Heart left ventricle (tissue), 16 donors: ENCODE measurements at places on chromosomes 12 and 14. TPM values are rescaled to one million over a fixed set of nuclear protein-coding genes. Genes with fewer than 3 reads are reported as not detected.

- no peak for DNase-seq
- H3K4me3 ChIP-seq, result no peak overlapping the region
- H3K4me1 ChIP-seq, result peaks cover 13% of the 10 kb centered on the region
- H3K36me3 ChIP-seq, result no peaks in the 10 kb centered on the region
- no peaks in the 10 kb centered on the region for H3K27me3 ChIP-seq
Observed at GRCh38 chr12:96409731-96410130, 9.5 kb upstream of the CDK17 start.

DNA sequence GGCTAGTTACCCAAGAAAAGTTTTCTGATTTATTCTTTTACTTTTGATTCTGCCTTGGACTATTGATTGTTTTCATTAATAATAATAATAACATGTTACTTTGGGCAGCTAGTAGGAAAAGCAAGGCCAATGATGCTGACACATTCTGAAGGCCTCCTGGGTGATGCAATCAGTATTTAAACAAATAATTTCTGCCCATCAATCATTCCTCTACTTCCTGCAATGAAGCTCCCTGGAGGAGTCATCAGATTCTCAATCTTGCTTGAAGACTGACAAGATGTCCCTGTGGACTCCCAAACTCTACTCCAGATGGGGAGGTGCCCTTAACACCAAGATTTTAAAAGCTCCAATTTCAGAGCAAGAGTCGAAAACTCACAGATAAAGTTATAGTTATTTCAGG, at the start of gene SPX:
Gene SPX (plus strand): TSS at position 244 of the 400 bp plus-strand sequence. CDS start 177 bp downstream, outside the sequence.
- H3K27ac ChIP-seq, result peak within 1 kb of the TSS; percentile 89
- no peaks in the 10 kb centered on the region for H3K36me3 ChIP-seq
- H3K4me3 ChIP-seq, result peak within 1 kb of the TSS; percentile 66
- H3K27me3 ChIP-seq, result no peaks in the 10 kb centered on the region
- H3K4me1 ChIP-seq, result no peaks in the 10 kb centered on the region
- DNase-seq, result no peak

NABP2 gene
- 20.7 TPM for total RNA-seq

COQ10A gene
- total RNA-seq, result 129 TPM
